ENCODE measurements at places on chromosomes 11 and 22.

DNA sequence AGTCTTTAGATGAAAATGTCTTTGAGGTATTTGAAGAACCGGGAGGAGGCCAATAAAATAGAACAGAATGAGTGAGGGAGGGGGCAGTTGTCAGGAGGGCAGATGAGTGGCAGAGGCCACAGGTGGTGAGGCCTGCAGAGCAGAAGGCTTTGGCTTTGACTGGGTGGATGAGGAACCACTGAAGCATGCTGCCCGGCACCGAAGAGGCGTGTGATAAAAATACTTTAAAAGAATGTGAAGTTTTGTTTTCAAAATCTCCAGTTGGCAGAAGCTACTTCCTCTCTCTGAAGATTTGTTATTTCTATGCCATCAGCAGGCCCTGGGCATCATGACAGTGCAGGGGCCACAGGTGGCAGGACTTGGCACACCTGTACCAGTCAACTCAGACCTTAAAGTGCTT is 6.3 kb downstream of the MS4A12 start:
- peak; percentile 41 for DNase-seq

DNA sequence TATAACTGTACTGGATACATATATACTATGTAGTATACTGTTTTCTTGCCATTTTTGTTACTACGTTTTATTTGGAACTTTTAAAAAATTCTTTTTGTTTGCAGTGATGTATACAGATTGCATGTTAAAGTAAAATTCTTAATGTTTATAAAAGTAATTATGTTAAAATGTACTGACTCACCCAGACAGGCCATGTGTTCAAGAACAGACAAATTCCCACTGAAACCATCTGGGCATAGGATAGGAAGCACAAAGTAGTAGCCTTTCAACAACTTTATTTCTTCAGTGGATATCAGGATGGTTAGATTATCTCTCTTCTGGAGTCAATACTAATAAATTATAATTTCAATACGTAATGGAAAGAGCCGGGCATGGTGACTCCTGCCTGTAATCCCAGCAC is 19.8 kb downstream of the PRMT3 start:
- DNase-seq, result no peak

DNA sequence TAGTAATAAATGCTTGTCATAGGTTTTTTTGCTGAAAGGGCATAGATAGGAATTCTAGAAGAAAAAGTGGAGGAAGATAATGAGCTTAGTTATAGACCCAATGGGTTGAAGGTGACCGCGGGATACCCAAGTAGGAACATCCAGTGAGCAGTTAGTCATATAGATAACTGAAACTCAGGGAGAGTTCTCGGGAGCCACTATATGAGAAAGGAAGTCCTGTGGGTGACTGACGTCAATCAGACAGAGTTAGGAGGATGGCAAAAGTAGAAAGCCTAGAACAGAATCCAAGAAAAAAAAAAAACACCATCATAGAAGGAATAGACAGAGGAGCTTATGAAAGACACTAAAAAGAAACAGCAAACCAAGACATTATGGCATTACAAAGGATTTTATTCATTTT is 1.6 kb upstream of the CNGA4 start:
- DNase-seq, result no peak

GRCh38 chr11:45961751-45962240 is 39.3 kb downstream of the LARGE2 start:
- no peak for DNase-seq

DNA sequence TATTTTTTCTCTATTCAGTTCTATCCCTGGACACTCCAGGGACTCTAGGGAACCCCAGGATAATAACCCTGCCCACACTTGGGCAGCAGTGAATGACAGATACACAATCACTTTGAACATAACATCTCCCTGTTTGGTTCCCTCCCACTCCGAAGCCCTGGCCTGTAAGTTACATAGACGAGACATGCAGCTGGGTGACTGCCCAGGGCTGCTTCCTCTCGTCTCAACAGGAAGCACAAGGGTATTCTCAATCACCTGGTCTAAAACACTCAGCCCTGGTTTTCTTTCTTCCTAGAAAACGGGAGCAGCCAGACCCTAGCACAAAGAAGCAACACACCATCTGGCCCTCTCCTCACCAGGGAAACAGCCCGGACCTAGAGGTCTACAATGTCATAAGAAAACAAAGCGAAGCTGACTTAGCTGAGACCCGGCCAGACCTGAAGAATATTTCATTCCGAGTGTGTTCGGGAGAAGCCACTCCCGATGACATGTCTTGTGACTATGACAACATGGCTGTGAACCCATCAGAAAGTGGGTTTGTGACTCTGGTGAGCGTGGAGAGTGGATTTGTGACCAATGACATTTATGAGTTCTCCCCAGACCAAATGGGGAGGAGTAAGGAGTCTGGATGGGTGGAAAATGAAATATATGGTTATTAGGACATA is 19.4 kb downstream of the LAYN start:
- no peak for DNase-seq

GRCh38 chr11:103055221-103055890 is 36.6 kb downstream of the DCUN1D5 start:
- peak; percentile 10 for DNase-seq

GRCh38 chr11:99325847-99326246 is 305.1 kb downstream of the CNTN5 start:
- no peak for DNase-seq

DNA sequence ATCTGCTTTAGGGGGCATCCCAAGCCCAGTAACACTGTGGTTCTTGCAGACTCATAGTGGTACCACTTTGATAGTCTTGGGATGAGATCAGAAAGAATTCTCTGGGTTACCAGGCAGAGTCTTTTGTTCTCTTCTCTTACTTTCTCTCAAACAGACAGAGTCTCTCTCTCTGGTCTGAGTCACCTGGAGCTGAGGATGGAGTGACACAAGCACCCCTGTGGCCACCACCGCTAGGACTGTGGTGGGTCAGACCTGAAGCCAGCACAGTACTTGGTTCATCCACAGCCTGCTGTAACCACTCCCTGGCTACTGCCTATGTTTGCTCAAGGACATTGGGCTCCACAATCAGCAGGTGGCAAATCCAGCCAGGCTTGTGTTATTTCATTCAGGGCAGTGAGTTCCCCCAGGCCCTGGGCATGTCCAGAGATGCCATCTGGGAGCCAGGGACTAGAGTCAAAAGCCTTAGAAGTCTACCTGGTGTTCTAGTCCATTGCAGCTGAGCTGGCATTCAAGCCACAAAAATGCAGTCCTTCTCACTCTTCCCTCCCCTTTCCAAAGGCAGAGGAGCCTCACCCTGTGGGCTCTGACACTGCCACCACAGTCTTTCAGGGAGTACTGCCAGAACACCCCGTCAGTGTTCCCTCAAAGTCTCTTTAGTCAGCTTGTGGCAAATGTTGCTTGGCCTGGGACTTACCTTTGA is 29.9 kb downstream of the ENDOD1 start:
- no peak for DNase-seq

DNA sequence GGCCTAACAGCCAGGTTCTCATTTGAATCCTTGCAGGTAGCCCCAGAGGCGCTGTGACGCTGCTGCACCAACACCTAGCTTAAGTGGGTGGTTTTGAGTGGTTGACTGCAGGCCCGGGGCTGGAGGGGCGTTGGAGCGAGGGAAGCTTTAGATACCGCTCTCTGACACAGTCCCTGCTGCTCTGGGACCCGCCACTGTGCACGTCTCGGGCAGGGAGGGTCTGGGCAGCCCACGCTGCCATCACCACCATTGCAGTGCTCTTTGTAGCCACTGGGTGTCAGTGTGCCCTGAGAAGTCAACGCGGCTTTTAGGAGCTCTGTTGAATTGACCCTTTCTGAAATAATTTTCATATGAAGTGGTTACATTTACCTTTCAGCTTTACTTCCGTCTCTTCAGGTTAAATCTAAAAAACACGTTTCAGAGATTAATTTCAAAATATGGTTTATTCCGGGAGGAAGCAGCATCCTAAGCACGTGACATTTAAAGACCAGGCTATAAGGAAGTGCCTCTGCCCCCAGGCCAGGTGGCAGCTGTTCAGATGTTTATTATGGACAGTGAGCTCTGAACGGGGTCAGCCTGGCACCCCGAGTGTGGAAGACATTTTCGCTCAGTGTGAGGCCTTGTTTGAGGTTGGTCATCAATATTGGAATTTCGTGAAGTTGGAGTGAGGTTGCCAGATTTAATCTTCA is 30.9 kb upstream of the PARVB start:
- DNase-seq, result peak; percentile 19

- no peak for DNase-seq
These were observed 70.1 kb upstream of the PHOX2A start for GRCh38 chr11:72313912-72314598.

DNA sequence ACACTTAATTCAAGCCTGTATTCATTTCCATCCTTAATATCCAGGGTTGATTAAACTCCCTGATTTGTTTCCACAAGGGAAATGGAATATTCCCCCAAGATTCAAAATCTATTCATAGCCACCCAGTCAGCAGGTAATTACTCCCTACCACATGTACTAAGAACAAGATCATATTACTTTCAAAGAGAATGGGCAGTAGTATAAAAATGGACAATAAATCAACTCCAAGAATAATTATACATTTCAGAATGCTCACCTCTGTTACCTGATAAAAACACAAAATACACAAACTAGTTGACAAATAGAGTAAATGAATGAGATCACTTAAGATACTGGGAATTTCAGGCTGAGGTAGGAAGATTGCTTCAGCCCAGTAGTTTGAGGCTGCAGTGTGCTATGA is 8.5 kb upstream of the FEZ1 start:
- no peak for DNase-seq

GRCh38 chr11:925496-926301 is at the start of gene AP2A2:
AP2A2 (plus strand) TSS chr11:925870; CDS start chr11:926022, 152 bp downstream.
- DNase-seq, result peak; percentile 55

DNA sequence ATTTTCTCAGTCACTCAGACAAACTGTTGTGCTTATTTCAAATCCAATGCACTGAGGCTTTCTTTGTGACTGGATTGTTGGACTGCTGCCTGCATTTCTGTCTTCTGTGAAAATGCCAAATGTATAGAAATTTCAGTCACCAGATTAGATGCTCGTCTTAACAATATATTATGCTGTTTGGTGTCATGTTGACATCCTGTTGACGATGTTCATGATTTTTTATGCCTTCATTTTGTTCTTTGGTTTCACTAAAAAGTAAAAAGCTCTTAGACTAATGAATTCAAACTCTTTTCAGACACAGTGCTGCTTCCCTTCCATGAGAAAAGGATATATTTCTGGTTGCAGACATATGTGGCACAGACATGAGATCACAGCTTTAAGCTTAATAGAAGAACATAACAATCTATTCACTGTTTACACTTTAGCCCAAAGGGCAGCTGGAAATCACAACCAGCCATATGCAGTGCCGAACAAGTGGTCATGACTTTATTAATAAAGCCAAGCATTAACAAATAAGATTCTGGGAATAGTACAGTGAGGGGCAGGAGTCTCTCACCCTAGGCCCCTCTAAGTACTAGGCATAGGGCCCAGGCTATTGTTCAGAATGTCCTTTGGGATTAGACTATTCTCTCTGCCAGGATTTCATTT is 9.4 kb upstream of the SOX6 start:
- no peak for DNase-seq

DNA sequence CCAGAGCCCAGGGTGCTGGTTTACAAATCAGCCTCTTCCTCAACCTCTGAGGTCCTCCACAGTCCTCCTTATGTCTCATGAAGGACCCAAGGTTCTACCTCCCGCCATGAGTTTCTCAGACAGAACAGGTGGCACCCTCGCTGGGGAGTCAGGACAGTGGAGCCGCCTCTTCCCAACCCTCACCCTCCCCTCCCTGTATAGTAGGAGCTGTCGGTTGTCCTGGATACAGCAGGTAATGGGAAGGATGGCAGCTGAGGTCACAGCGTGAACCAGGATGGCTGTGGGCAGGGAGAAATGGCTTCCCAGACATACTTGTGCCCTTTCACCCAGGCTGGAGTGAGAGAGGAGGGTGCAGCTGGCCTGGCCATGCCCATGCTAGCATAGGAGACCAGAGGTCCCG is 134.6 kb downstream of the CHST1 start:
- DNase-seq, result no peak

- no peak for DNase-seq
These were observed 117.3 kb downstream of the SPON1 start for GRCh38 chr11:14079797-14080196.

DNA sequence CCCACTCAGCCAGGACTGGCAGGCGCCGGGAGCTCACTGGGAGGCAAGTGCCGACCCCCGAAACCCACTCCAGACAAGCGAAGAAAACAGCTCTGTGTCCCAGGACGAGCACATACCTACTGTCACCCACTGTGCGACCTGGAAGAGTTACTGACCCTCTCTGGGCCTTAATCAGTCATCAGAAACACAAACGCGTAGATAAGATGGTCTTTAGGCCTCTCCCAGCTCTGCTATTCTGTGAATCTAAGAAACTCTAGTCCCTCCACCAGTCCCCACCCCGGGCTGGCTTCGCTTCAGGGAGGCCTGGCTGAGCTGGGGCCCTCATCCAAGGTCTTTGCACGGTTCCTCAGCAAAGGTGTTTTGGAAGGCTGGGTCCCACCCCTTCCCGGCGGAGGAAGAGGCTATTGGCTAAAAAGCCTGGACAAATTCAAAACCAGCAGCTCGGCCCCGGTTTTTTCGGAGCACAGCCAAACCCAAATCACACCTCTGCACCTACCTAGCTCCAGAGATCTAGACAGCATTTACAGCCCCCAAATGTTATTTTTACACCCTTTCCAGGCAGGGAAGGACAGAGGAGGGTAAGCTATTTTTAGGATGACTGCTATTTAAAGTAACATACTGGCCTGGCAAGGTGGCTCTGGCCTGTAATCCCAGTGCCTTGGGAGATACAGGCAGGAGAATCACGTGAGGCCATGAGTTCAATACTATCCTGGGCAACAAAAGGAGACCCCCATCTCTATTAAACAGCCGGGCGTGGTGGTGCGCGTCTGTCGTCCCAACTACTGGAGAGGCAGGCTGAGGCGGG is 13.2 kb upstream of the HDHD5 start:
- no peak for DNase-seq

- no peak for DNase-seq
These were observed 89.1 kb downstream of the FAM76B start for GRCh38 chr11:95700471-95700817.

- peak; percentile 18 for DNase-seq
These were observed 26.4 kb downstream of the LRFN4 start for GRCh38 chr11:66883016-66883965.

DNA sequence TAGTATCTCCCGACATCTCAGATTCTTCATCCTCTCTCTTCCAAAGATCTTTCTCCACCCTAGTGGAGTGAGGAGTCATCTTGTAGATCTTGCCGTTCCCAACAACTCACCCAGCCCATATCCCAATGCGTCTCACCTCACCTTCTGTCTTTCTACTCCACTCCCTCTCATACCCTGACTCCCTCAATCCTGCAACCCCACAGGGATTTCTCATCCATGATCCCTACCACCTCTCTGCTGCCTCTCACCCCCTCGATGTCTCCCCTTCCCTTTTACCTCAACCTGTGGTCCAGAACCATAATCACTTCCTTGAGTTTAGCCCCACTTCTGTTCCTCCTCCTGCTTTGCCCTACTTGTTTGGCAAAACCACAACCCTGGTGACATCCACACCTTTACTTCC is 41.7 kb downstream of the OTOG start:
- DNase-seq, result no peak

DNA sequence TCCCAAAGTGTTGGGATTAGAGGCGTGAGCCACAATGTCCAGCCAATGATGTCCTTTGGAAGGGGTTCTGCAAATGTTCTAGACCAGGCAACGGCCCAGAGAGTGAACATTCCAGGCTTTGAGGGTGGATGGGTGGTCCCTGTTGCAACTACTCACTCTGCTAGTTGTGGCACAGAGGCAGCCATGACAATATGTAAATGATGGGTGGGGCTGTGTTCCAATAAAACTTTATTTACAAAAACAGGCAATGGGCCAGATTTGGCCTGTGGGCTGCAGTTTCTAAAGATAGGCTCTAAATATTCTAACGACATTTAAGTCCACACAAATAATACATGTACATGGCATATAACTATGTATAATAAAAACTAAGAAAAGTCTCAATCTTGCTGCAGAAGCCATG is 276.3 kb downstream of the CTTN start:
- no peak for DNase-seq

Data from GM12864 (cell line).